Activated T-helper 1 cell treated with anti-CD3 and anti-CD28 coated beads, Interleukin-2, amount 50 U/mL, for 16 hours (primary cell): ENCODE measurements at places on chromosomes 12 and 14.

DNA sequence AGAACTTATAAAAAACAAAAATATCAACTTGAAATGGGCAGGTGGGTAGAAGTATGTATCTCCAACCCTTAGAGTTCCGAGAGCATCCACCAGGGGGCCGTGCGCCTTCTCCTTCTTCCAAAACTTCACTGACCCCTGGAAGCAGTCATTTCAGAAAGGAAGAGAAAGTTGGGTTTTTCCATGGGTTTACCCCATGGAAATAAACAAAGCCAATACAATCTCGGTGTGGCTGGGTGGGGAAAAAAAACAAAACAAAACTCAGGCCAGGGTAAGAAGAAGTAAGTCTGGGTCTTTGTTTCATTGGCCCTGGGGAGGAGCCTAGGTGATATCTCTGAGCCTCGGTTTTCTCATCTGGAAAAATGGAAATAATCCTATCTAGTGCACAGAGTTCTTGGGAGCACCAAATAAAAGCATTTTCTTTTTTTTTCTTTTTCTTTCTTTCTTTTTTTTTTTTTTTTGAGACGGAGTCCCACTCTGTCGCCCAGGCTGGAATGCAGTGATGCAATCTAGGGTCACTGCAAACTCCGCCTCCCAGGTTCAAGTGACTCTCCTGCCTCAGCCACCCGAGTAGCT lies 33.6 kb upstream of the HNF1A start:
- peak; percentile 42 for DNase-seq

DNA sequence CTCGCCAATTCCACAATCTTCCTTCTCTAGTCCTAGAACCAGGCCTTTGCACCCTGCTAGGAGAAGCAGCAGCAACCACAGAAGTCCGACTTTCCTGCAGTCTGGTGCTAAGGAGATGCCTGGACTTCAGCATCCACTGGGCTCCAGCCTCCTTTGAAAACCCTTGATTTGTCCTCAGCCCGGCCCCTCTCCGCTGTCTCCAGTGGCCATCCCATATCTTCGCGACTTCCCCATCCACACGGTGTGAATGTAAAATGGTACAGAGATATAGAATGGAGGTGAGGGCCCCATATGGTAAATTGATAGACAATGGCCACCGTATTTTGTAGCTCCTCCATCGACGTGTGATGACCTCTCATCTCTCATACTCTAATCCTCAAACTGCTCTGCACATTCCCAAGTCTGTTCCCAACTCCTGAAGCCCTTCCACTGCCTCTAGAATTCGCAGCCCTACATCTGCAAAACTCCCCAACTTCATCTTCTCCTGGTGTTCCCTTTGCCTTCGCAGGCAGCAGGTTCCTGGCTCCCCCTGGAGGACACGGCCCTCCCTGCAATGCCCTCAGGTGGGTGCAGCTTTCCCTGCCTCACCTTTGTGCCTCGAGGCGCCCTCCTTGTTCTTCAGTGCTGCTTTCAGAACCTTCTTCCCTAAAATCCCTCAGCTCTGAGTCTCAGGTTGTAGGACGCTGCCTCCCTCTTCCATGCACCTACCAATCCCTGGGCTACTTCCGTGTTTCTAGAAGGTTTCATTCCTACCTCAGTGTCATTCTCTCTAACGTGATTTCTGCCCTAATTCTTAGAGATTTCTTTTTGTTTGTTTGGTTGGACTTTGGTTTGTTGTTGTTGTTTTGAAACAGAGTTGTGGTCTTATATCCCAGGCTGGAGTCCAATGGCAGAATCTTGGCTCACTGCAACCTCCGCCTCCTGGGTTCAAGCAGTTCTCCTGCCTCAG lies 36.7 kb downstream of the TMBIM6 start:
- DNase-seq: peak; percentile 62

DNA sequence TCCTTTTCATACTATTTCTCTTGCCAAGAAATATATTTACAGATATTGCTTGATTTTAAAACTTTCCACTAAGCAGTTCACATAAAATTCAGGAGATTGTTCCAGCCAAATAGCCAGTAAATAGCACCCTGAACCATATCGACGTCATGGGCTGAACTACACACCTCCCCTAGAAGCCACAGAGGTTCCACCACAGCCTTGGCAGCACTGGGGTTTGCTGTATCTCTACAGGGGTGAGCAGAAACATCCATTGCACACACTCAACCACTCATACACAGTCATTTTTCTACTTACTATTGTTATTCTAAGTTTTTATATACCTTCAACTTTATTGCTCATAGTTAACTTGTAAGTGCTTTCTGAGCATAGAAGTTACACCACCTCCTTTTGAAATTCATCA lies 8.1 kb upstream of the EIF2S3B start:
- no peak for DNase-seq

GRCh38 chr12:130249376-130249775 lies 87.1 kb downstream of the FZD10 start:
- no peak for DNase-seq
